ENCODE measurements at places on chromosomes 6 and 20.

GRCh38 chr20:62621251-62622110, 20.8 kb upstream of the SLCO4A1 start:
- peak; percentile 74 for DNase-seq

DNA sequence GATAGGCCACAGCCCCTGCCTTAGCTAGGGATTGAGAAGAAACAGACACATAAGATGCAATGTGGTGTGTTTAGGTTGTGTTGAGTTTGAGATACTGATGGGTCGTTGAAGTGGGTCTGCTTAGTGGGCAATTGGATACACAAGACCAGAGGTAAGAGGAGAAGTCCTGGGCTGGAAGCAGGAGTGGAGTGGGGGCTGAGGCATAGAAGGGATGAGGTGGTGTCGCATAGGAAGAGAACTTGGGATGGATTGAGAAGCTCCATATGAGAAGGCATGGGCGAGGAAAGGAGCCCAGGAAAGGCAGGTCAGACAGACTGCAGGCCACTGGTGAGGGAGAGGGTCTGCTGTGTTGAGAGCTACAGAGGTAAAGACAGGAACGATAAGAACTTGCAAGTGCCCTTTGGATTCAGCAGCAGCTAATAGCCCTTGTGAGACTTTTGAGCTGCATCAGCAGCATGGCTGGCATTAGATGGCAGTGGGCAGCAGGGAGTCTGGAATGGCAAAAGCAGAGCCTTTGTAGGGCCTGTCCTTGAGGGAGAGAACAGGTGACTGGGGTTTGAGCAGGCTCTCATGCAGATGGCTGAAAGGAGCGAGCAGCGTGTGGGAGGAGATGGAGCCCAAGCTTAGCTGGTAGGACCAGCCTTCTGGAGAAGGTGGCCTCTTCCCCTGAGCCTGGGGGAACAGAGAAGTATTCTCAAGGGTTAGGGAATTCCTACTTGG, 33.2 kb downstream of the PLCG1 start:
- no peak for DNase-seq

- DNase-seq, result no peak
These were observed 45.6 kb upstream of the SPDEF start for GRCh38 chr6:34601706-34602105.

DNA sequence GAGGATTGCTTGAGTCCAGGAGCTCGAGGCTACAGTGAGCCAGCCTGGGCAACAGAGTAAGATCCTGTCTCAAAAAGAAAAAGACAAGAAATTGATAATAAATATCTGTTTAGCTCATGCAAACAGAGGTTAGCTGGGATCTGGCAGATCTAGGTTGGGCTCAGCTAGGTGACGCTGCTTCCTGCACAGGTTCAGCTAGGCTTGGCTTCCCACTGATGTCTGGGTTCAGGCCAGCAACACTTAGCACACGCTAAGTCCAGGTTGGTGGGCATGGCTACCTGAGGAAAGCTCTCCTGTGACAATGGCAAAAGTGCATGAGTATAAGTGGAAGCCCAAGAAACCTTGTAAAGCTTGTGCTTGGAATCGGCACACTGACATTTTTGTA, 48.7 kb downstream of the RIN2 start:
- no peak for DNase-seq

- DNase-seq, result no peak
These were observed 899.3 kb upstream of the MAP3K7 start for GRCh38 chr6:91486200-91486599.

- no peak for DNase-seq
These were observed 62.6 kb downstream of the BANF2 start for GRCh38 chr20:17762243-17762872.

GRCh38 chr6:123745895-123746294, 57.8 kb upstream of the NKAIN2 start:
- DNase-seq, result no peak

- DNase-seq, result no peak
These were observed at the start of gene SIRPB2 for GRCh38 chr20:1491281-1491840. SIRPB2 (minus strand) TSS chr20:1491420; CDS start chr20:1491359, 61 bp downstream.

DNA sequence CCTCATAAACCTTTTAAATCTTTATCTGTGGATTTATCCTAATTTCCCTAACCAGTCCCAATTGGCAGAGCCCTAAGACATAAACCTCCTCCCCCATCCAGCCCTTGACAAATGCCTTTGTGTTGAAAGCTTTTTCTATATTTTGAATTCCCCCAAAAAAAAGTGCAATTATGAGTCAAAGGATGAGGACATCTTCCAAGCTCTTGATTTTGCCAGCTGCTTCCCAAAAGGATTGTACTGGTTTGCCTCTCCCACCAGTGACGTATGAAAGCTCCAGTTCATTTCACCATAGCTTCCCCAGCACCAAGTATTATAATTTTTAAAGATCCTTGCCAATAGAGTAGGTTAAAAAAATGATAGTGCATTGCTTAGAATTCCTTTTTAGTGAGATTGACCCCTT, 38.9 kb downstream of the SIRPA start:
- no peak for DNase-seq

DNA sequence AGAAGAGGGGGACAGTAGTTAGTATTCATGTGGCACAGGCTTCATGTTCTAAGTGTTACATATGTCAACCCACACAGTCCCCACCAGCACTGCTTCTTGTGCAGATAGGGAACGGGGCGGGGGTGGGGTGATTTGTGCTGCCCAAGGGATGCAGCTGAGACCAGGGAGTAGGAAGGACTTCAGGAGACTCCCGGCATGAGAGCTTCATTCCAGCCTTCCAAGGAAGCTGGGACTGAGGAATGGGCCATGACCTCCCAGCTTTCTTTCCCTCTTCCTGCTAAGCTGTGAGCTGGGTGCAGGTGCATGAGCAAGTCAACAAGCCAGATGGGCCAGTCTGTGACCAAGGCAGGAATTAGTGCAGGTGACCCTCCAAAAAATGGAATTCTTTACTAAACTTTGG, 9.2 kb downstream of the BEND3 start:
- DNase-seq, result no peak

GRCh38 chr6:761997-762396, 69.1 kb upstream of the EXOC2 start:
- DNase-seq, result no peak

All from RCC 7860 (cell line).